Adrenal gland (tissue), 19 donors: ENCODE measurements at places on chromosomes 13 and 19. TPM values are rescaled to one million over a fixed set of nuclear protein-coding genes. Genes with fewer than 3 reads are reported as not detected.

IL4I1 gene
- total RNA-seq, result 0.33 TPM

NR2F6 gene
- total RNA-seq, result 36.2 TPM

ZNF90 gene
- total RNA-seq, result 3.8 TPM

FPR2 gene
- total RNA-seq, result 1.9 TPM

IL11 gene
- not detected for total RNA-seq

SPTBN4 gene
- 1.6 TPM for total RNA-seq

DNA sequence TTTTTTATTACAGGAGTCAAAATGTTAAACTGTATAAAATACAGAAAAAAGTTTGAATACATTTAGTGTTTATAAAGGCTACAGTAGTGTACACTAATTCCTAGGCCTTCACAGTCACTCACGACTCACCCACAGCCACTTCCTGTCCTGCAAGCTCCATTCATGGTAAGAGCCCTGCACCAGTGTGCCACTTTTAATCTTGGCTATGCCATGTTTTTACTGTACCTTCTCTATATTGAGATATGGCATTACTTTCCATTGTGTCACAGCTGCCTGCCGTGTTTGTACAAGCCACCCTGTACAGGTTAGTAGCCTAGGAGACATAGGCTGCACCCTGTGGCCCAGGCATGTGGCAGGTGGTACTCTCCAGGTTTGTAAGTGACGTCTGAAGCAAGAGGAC, 32.1 kb downstream of the C1QTNF9 start:
- DNase-seq, result no peak
- no peak overlapping the region for H3K4me3 ChIP-seq
- H3K27me3 ChIP-seq, result no peaks in the 10 kb centered on the region
- H3K27ac ChIP-seq, result no peak overlapping the region

DNA sequence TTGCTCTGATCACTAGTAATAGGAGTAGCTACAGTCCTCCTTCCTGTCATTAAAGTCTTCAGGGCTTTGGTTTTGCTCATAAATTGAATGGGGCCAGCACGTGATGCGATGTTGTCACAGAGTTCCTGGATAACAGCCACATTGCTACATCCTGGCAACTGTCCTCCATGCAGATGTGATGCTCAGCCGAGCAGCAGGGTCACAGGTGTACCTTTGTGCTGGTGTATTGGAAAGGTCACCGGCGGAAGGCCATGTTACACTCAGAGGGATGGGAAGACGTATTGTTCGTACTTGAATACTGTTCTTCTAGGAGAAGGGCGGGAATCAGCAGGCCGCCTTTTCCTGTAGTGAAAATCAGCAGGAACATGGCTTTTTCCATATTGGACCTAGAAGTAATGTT, 713.8 kb upstream of the GPC6 start:
- DNase-seq, result no peak
- H3K27me3 ChIP-seq, result no peaks in the 10 kb centered on the region
- no peaks in the 10 kb centered on the region for H3K4me1 ChIP-seq
- H3K27ac ChIP-seq, result no peak overlapping the region
- no peak overlapping the region for H3K4me3 ChIP-seq
- no peaks in the 10 kb centered on the region for H3K36me3 ChIP-seq

DNA sequence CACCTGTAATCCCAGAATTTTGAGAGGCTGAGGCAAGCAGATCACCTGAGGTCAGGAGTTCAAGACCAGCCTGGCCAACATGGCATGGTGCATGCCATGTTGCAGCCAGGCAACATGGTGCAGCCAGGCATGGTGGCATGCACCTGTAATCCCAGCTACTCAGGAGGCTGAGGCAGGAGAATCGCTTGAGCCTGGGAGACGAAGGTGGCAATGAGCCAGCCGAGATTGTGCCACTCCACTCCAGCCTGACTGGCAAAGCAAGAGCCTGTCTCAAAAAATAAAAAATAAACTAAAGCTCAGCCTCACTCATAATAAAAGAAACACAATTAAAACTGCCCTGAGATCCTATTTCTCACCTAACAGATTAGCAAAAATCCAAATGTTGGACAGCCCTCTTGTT, 49.7 kb upstream of the MAP3K10 start:
- no peak overlapping the region for H3K4me3 ChIP-seq
- no peak for DNase-seq
- no peaks in the 10 kb centered on the region for H3K4me1 ChIP-seq
- H3K27me3 ChIP-seq, result no peaks in the 10 kb centered on the region
- no peaks in the 10 kb centered on the region for H3K36me3 ChIP-seq

DNA sequence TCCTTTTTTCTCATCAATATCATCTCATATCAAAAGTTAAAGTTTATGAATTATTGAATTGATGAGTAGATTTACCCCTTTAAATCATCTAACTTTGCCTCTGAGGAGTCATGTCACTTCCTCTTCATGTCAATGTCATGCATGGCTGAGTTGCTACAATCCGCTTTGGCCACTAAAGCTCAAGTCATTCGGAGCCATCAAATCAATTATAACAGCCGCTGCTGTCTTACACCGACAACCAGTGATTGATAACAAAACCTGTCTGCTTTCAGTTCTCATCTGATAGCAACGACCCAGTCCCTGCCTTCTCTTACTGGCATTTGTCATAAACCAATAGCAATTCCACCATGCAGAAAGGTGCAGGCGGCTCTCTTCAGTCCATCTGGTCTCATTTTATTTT, 429.3 kb downstream of the DIAPH3 start:
- H3K27ac ChIP-seq, result no peak overlapping the region
- H3K27me3 ChIP-seq, result no peaks in the 10 kb centered on the region
- H3K4me1 ChIP-seq, result no peaks in the 10 kb centered on the region
- H3K36me3 ChIP-seq, result no peaks in the 10 kb centered on the region

DNA sequence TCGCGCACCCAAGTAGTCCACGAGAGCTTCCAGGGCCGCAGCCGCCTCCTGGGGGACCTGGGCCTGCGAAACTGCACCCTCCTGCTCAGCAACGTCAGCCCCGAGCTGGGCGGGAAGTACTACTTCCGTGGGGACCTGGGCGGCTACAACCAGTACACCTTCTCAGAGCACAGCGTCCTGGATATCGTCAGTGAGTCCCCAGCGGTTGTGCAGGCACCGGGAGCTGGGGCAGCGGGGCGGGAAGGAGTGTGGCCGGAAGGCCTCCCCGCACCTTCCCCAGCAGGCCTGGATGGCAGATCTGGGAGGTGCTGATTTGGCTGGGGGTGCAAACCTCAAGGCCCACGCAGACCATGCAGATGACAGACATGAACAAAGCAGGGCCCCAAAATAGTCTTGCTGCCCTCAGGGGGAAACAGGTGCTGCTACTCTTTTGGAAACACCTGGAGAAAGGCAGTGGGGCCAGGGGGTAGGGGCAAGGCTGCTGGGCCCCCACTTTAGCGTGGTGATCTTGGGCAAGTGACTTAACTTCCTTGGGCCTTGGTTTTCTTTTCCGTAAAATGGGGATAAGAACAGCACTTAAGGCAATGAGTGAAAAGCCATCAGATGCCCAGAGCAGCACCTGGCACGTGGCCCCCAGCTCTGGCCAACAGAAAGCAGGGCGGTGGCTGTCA, 4.0 kb downstream of the MAG start:
- no peaks in the 10 kb centered on the region for H3K36me3 ChIP-seq
- no peak overlapping the region for H3K27ac ChIP-seq
- no peaks in the 10 kb centered on the region for H3K4me1 ChIP-seq

- H3K4me3 ChIP-seq, result no peak overlapping the region
- H3K27ac ChIP-seq, result no peak overlapping the region
- no peaks in the 10 kb centered on the region for H3K27me3 ChIP-seq
- no peak for DNase-seq
- H3K36me3 ChIP-seq, result no peaks in the 10 kb centered on the region
Observed at GRCh38 chr13:56317841-56318240, 822.9 kb upstream of the PRR20A start.

- no peak overlapping the region for H3K4me3 ChIP-seq
- DNase-seq, result no peak
- no peak overlapping the region for H3K27ac ChIP-seq
- no peaks in the 10 kb centered on the region for H3K36me3 ChIP-seq
- H3K4me1 ChIP-seq, result no peaks in the 10 kb centered on the region
- H3K27me3 ChIP-seq, result no peaks in the 10 kb centered on the region
Observed at GRCh38 chr13:107216046-107216755, 648.3 kb upstream of the ARGLU1 start.
